Breast epithelium (tissue), 4 donors: ENCODE measurements at places on chromosomes 6 and 20. TPM values are rescaled to one million over a fixed set of nuclear protein-coding genes. Genes with fewer than 3 reads are reported as not detected.

DNA sequence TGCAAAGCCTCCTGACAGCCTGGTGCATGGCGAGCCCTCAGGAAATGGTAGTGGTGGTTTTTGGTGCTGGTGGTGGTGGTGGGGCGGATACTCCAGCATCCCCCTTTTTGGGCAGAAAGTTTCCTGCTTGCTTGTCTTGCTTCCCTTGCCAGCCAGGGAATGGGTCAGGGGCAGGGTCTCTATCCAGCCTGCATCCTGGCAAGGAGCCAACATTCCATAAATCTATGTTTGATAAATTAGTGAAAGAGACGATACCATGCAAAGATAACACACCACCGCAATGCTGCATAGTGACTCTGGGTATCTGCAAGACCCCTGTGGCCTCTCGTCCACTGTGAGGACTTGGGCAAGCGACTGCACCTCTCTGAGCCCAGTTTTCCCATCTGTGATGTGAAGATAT lies 246.2 kb downstream of the LRFN2 start:
- H3K36me3 ChIP-seq, result no peaks in the 10 kb centered on the region
- DNase-seq, result no peak
- peaks cover 6% of the 10 kb centered on the region for H3K27me3 ChIP-seq
- H3K27ac ChIP-seq, result no peak overlapping the region

GRCh38 chr20:43955062-43955749 lies 40.6 kb downstream of the TOX2 start:
- H3K27me3 ChIP-seq, result no peaks in the 10 kb centered on the region
- H3K4me3 ChIP-seq, result no peak overlapping the region
- H3K36me3 ChIP-seq, result no peaks in the 10 kb centered on the region
- no peak overlapping the region for H3K27ac ChIP-seq
- H3K4me1 ChIP-seq, result no peaks in the 10 kb centered on the region

DNA sequence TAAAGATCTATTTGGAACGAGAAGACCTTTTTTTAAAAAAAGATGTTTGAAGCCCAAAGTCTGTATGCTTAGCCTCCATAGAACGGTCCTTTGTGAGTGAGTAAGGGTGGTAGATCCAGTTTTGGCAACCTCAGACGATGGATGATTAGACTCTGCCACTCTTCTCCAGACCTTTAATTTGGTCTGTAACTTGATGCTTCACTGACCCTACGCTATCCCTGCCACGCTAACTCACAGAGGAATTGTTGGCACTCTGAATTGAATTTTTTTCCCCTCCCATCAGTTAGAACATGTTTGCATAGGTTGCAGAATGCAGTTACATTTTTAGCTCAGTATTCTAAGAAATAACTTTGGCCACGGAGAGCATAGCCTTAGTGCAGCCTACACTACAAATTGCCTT lies 15.8 kb upstream of the DEK start:
- H3K27me3 ChIP-seq, result peaks cover 32% of the 10 kb centered on the region
- H3K36me3 ChIP-seq, result no peaks in the 10 kb centered on the region
- H3K4me1 ChIP-seq, result peaks cover 7% of the 10 kb centered on the region
- no peak overlapping the region for H3K4me3 ChIP-seq
- no peak overlapping the region for H3K27ac ChIP-seq

- no peak overlapping the region for H3K4me3 ChIP-seq
- no peaks in the 10 kb centered on the region for H3K4me1 ChIP-seq
- DNase-seq, result no peak
- no peaks in the 10 kb centered on the region for H3K36me3 ChIP-seq
These were observed 9.6 kb downstream of the LRP11 start for GRCh38 chr6:149854532-149854931.

DNA sequence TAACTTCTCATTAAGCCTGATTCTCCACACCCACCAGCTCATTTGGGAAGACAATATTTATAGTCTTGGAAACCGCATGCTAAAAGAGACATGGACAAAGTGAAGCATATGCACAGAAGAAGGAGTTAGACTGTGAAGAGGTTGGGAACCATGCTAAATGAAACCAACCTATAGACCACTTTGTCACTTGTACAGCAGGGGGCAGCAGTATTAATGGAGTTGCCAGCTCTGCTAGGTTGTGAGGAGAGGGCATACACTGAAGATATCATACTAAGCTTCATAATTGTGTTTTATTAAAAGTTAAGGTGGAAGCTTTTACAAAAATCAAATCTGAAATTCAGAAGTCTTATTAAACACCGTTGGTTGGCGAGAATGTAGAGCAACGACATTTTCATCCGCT lies 38.3 kb upstream of the HMGCLL1 start:
- no peaks in the 10 kb centered on the region for H3K27me3 ChIP-seq
- no peak for DNase-seq
- H3K36me3 ChIP-seq, result no peaks in the 10 kb centered on the region
- H3K4me3 ChIP-seq, result no peak overlapping the region
- no peaks in the 10 kb centered on the region for H3K4me1 ChIP-seq

- H3K27me3 ChIP-seq, result no peaks in the 10 kb centered on the region
- no peaks in the 10 kb centered on the region for H3K36me3 ChIP-seq
- no peaks in the 10 kb centered on the region for H3K4me1 ChIP-seq
- no peak for DNase-seq
- H3K4me3 ChIP-seq, result no peak overlapping the region
These were observed 57.8 kb upstream of the PNRC1 start for GRCh38 chr6:89022798-89023197.

- H3K27me3 ChIP-seq, result peaks cover 11% of the 10 kb centered on the region
- no peaks in the 10 kb centered on the region for H3K36me3 ChIP-seq
- H3K27ac ChIP-seq, result no peak within 1 kb of the TSS
- H3K4me1 ChIP-seq, result no peaks in the 10 kb centered on the region
- DNase-seq, result no peak
These were observed at the start of gene SLC22A16 for GRCh38 chr6:110476046-110476849. SLC22A16 (minus strand) TSS chr6:110476613; CDS start chr6:110476574, 39 bp downstream.

GRCh38 chr6:44010411-44011349 lies 116.6 kb downstream of the MRPL14 start:
- no peak overlapping the region for H3K27ac ChIP-seq
- no peak for DNase-seq
- H3K27me3 ChIP-seq, result no peaks in the 10 kb centered on the region
- H3K36me3 ChIP-seq, result no peaks in the 10 kb centered on the region
- H3K4me3 ChIP-seq, result no peak overlapping the region

The ADGRB3 gene
- 1.1 TPM for total RNA-seq

- H3K27me3 ChIP-seq, result no peaks in the 10 kb centered on the region
- H3K4me3 ChIP-seq, result no peak overlapping the region
- H3K27ac ChIP-seq, result no peak overlapping the region
- no peak for DNase-seq
- H3K36me3 ChIP-seq, result no peaks in the 10 kb centered on the region
These were observed 87.0 kb downstream of the FHL5 start for GRCh38 chr6:96649926-96650325.

The SNX9 gene
- 61.6 TPM for total RNA-seq

The LY6G6C gene
- not detected for total RNA-seq

The HRH3 gene
- not detected for total RNA-seq

- H3K36me3 ChIP-seq, result no peaks in the 10 kb centered on the region
- DNase-seq, result no peak
- peak within 1 kb of the TSS; percentile 53 for H3K4me3 ChIP-seq
These were observed at the start of gene ADGRF5 for GRCh38 chr6:46921731-46922130. ADGRF5 (minus strand) TSS chr6:46921938; CDS start chr6:46906762, 15,176 bp downstream.

The ZBTB12 gene
- 1.9 TPM for total RNA-seq

- H3K4me1 ChIP-seq, result no peaks in the 10 kb centered on the region
- H3K27ac ChIP-seq, result peak overlapping the region; percentile 33
- no peaks in the 10 kb centered on the region for H3K27me3 ChIP-seq
- no peak for DNase-seq
- H3K36me3 ChIP-seq, result no peaks in the 10 kb centered on the region
- no peak overlapping the region for H3K4me3 ChIP-seq
These were observed 23.5 kb downstream of the ILRUN start for GRCh38 chr6:34673064-34673463.

DNA sequence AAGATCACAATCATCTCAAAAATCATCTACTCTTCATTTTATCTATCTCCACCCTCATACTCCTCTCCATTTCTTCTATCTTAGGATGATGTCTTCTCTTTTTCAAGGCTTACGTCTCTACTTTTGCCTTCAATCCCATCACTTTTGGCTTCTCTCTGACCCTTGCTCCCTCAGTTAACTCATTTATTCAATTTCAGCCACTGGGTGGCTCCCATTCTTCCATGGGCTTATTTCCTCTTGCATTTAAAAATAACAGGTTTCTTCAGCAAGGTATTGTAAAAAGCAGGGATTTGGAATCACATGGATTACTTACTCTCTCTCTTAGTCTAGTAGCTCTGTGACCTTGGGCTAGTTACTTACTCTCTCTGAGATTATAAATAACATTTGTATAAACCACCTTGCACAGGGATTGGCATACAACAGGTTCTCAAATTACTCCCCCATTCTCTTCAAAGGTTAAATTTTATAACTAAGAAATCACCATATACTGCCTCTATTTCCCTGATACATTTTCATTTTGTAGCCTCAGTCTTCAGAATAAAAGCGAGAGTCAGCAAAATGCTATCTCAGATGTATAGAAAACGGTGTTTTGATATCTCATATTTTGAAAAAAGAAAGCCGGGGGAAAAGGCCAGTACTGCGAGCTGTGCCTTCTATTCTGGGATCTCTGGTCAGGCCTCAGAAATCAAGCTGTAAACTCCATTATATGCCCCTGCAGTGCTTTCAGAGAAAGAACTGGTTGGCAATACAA lies 5.5 kb downstream of the ZSCAN12 start:
- no peak overlapping the region for H3K4me3 ChIP-seq
- no peaks in the 10 kb centered on the region for H3K27me3 ChIP-seq
- no peaks in the 10 kb centered on the region for H3K36me3 ChIP-seq
- H3K4me1 ChIP-seq, result peaks cover 14% of the 10 kb centered on the region

DNA sequence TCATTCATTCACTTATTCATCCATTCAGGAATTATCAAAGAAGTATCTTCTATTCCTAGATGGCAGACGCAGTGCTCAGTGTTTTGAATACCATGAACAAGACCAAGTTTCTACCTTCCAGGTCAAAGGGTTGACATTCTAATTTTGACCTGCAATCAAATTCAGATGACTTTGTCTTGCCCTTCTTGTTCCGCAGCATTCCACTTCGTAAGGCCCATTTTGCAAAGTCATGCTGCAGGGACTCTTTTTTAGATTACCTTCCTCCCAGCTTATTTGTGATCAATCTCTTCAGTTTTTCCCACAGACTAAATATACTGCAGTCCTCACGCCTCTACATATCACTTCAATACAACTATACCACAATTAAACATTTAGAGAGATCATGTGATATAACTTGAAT lies 7.1 kb upstream of the TAAR1 start:
- no peak for DNase-seq
- no peaks in the 10 kb centered on the region for H3K4me1 ChIP-seq
- H3K36me3 ChIP-seq, result no peaks in the 10 kb centered on the region
- H3K27me3 ChIP-seq, result no peaks in the 10 kb centered on the region
- H3K4me3 ChIP-seq, result no peak overlapping the region
- no peak overlapping the region for H3K27ac ChIP-seq

The PRICKLE4 gene
- 5.3 TPM for total RNA-seq

- H3K27me3 ChIP-seq, result no peaks in the 10 kb centered on the region
- H3K4me1 ChIP-seq, result peaks cover 6% of the 10 kb centered on the region
- no peak overlapping the region for H3K4me3 ChIP-seq
These were observed 14.5 kb upstream of the MAS1 start for GRCh38 chr6:159876242-159876641.

The DEF6 gene
- 14.1 TPM for total RNA-seq

- no peaks in the 10 kb centered on the region for H3K27me3 ChIP-seq
- DNase-seq, result no peak
- no peaks in the 10 kb centered on the region for H3K36me3 ChIP-seq
- H3K4me1 ChIP-seq, result no peaks in the 10 kb centered on the region
These were observed 106.0 kb downstream of the VEGFA start for GRCh38 chr6:43875849-43876572.

DNA sequence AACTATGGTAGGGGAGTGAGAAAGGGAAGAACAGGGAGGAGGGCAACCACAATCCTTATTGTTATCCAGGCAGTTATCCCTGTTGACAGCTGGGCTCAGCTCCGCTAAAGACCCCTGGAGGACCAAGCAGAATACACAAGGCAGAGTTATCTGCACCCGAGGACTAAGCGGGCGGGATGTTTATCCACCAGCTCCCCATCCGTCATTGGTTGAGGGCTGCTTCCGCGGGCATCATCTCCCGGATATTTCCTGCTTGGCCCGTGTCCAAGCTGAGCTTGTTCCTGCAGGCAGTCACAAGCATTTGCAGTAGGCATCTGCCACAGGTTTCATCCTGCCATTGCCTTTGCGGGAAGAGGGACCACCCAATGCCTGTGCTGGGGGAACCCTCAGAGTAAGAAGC lies 102.1 kb downstream of the DLGAP4 start:
- no peak overlapping the region for H3K27ac ChIP-seq
- no peaks in the 10 kb centered on the region for H3K4me1 ChIP-seq
- DNase-seq, result no peak
- no peak overlapping the region for H3K4me3 ChIP-seq

DNA sequence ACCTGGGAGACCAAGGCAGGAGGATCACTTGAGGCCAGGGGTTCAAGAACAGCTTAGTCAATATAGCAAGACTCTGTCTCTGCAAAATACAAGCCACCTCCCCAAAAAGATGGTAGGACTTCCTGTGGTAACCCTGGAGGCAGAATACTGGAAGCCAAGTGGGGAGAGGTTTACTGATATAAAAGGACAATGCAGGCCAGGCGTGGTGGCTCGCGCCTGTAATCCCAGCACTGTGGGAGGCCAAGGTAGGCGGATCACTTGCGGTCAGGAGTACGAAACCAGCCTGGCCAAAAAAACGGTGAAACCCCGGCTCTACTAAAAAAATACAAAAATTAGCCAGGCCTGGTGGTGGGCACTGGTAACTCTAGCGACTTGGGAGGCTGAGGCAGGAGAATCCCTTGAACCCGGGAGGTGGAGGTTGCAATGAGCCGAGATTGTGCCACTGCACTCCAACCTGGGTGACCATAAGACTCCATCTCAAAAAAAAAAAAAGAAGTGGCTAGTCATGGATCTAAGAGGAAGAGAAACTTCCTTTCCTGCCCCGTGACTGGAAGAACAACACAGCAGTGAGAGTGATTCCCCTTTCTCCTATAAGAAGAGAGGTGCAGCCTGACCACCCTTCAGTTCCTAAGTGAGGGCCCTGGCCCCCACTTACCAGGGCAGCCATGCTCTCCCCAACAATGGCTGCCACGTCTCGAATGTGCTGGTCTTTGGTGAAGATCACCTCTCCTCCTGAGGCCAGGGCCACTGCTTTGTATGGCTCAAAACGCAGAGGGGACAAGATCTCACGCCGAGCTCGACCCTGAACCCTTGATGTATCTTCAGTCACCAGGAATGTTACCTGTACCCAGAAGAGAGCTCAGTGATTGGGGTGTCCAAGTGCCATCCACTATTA lies 6.2 kb downstream of the SAPCD1 start:
- no peaks in the 10 kb centered on the region for H3K4me1 ChIP-seq
- DNase-seq, result no peak
- no peak overlapping the region for H3K27ac ChIP-seq
- no peaks in the 10 kb centered on the region for H3K36me3 ChIP-seq
- no peak overlapping the region for H3K4me3 ChIP-seq
- H3K27me3 ChIP-seq, result no peaks in the 10 kb centered on the region

The NFATC2 gene
- total RNA-seq, result 11.9 TPM

GRCh38 chr6:159043947-159044346 lies 844 bp downstream of the TAGAP start:
- DNase-seq, result no peak
- H3K36me3 ChIP-seq, result no peaks in the 10 kb centered on the region
- no peaks in the 10 kb centered on the region for H3K4me1 ChIP-seq
- no peak overlapping the region for H3K4me3 ChIP-seq
